ENCODE measurements at places on chromosomes 5 and 9.

GRCh38 chr5:167725741-167726140, 565.7 kb upstream of the WWC1 start:
- no peak for DNase-seq

DNA sequence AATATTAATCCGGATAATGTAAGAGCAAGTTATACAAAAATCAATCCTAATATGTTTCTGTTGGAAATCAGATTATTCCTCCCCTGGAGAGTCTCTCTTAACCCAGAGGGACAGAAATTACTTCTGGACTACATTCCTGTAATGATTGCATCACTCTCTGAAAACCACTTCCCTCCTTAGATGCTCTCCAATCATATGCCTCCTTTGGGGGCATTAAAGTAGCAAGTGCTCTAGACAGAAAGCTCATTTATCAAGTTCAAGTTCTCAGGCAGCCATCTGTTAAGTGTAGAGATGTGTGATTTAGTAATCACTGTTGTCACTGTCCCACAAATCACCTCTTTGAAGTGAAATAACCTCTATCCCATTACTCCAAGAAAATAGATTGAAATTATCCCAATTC, 247.1 kb downstream of the SLCO4C1 start:
- DNase-seq, result no peak

GRCh38 chr9:119074017-119074416, 295.2 kb downstream of the BRINP1 start:
- DNase-seq, result no peak

- DNase-seq, result no peak
Observed at GRCh38 chr5:170773024-170773985, 10.2 kb upstream of the GABRP start.

DNA sequence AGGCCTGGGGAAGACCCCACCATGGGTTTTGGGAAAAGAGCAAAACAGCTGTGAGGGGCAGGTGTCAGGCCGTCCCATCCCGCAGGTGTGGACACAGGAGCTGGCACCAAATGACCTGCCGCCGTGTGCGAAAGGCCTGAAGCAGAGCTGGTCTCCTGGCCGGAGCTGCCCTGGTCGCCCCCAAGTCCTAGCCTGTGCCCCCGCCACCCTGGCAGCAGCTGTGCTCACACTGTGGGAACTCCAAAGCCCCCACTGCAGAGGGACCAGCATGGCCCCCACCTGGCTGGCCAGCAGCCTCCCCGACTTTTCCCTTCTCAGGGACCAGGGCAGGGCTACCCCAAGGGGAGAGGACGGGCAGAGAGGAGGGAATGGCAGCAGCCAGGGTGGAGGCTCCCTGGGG, 88.4 kb downstream of the KCNT1 start:
- no peak for DNase-seq

DNA sequence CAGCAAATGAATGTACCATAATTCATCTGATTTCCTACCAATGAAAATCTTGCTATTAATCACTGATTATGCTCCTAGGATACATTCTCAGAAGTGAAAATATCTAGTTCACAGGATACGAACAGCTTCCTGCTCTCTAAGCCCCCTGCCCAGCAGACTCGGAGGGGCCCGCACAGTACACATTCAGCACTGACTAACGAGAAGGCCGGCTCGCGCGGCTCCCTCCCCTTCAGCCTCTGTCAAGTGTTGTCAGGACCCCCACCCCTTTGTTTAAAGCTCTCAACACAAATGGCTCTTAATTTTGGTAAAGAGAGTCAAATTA, 82.0 kb downstream of the PRRT1B start:
- DNase-seq, result no peak

DNA sequence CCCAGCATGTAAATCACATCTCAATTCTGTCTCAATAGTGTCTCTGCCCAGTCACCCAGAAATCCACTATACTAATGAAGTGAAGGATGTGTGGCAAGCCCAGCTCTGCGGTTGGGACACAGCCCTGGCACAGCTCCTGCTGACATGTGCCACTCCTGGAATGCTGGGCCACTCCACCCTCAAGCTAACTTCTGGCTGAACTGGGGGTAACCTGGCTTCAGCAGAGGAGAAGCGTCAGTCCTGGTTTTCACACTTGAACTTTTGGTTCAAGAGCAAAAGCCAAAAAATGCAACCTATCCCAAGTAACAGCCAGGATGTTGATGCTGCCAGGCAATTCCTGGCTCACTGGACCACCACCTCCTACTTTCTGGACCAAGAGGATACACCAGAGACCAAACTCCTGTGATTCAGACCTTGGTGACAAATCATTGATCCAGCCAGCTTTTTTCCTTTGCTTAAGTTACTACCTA, 86.4 kb downstream of the ARRDC3 start:
- no peak for DNase-seq

- DNase-seq, result no peak
Observed at GRCh38 chr5:170508036-170508435, 4.2 kb downstream of the KCNIP1 start.

All from SIG-M5 (cell line).